Stimulated activated naive CD8-positive, alpha-beta T cell treated with anti-CD3 and anti-CD28 coated beads, Interleukin-15, Interleukin-2, amounts not matched to agents 100 U/mL and 50 U/mL, for 24 hours (primary cell): ENCODE measurements at places on chromosomes 7 and 10.

- DNase-seq: no peak
Observed at GRCh38 chr10:21808550-21808949, 195.0 kb downstream of the DNAJC1 start.

- DNase-seq: no peak
Observed at GRCh38 chr10:63281967-63282366, 148.8 kb downstream of the NRBF2 start.

DNA sequence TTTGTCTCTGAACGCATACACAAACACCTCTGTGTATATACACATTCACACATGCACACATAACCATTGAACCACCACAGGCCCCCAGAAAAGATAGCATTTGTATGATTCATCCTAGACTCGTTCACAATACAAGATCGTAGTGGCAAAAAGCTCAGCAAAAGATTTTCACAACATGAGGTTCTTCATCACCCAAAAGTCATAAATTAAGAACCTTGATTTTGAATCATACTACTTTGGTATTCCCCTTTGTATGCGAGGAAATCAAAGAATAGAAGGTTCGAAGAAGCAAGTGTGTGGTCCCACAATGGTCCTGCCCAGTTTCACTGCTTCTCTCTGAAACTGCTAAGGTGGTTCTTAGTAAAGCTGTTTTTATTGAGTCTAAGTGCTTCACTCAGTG lies 200.7 kb downstream of the CELF2 start:
- no peak for DNase-seq

GRCh38 chr10:58488921-58489320 lies 23.8 kb upstream of the BICC1 start:
- no peak for DNase-seq

GRCh38 chr10:132867801-132868644 lies 74.3 kb downstream of the CFAP46 start:
- DNase-seq: no peak

DNA sequence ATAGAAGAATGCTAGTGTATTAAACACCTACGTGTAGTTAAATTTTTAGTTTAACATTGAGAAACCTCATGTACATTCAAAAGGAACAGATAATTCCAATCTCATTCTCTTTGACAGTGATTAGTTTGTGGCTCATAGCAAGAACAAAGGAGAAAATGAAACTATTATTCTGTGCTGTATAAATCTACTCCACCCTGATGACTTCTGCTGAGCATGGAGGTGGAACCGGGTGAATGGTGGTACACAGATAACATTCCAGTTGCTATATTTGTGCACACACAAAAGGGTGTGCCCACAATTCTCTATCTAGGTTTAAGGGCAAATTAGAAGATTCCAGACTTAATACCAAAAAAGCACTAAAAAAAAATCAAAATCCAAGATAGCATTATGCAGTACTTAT lies 17.0 kb upstream of the RALA start:
- no peak for DNase-seq

- DNase-seq: no peak
Observed at GRCh38 chr7:83581667-83582435, 67.1 kb downstream of the SEMA3E start.

DNA sequence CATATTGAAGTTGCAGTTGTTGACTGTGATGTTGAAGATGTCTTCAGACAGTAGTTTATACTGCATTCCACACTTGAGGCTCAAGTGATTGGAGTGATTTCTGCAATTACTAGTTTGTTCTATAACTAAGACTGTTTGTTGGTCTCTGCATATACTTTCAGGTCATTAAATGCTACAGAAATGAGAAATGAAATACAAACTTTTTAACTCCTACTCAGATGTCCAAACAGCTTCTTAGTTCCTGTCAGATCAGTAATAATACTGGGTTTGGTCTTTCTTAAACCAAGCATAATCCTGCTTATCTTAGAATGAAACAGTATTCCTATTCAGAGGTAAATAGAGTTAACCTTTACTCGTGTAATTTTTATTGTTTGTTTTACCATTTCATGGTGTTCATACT lies 115.9 kb downstream of the CCNY start:
- no peak for DNase-seq

- no peak for DNase-seq
Observed at GRCh38 chr7:143965280-143965679, 10.6 kb downstream of the OR2F1 start.

DNA sequence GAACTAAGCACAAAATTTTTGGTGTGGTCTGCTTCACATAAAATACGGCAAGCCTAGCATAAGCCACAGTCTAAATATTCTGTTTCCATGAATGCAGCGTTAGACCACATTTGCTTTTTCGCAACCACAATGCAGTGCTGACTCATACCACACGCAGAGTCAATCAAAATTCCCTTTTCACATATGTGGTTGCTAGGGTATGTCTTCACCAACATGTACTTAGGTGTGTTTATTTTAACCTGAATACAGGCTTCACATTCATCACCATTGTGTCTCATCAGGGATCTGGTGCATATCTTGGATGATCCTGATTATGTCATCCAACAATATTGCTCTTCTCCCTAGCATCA lies 90.8 kb downstream of the CHN2 start:
- peak; percentile 49 for DNase-seq

DNA sequence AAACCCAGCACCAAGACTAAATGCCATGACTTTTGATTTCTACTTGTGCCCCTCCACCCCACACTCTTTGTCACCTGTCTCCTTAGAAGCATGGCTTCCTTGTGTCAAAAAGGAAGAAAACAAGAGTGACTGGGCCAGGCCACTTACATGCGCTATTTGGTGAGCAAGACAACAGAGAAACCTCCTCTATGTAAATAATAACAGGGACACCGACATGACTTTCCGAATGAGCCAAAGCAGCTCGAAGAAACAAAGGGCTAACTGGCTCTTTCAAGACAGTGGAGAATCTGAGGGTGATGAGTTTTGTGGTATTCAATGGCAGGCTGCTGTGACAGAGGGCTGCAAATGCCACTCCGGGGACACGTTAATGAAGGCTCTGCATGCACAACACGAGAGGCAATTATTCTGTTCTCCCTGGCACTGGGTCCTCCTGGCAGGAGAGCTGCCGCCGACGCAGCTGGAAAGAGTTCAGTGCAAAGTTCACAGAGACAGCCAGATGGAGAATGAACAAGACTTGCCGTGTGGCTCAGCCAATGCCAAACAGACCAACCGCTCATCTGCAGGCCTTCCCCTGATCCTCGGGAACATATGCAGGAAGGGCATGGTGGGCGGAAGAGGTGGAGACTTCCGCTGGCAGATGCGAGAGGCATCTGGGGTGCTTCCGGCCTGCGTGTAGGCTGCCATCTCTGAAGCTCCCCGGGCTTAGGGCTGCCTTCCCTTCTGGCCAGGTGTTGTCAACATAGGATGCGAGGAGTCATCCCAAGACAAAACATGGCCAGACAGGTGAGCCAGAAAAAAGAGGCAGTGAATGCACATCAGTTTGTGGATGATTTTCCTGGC lies 59.1 kb upstream of the SMNDC1 start:
- DNase-seq: no peak

DNA sequence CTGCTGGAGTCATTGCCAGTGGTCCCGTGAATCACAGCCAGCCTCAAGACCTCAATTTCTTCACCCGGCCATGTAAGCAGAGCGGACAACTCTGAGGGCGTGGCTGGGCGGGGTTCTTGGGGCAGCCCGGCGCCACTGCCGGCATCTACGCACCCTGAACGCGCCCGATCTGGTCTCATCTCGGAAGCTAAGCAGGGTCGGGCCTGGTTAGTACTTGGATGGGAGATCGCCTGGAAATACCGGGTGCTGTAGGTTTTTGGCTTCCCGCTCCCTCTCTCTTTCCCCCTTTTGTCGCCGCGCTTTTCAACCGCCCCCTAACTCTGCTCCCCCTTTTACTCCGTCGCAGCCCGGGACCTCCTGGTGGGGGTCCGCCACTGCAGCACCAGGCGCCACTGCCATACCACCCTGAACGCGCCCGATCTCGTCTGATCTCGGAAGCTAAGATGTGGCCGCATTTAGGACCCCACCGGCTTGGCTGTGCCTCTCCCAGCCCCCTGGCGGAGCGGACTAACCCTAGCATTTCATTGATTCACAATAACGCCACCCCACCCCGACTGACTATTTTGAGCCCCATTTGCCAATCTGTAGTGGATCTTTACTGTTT lies 25.3 kb downstream of the GARIN1A start:
- peak; percentile 73 for DNase-seq

DNA sequence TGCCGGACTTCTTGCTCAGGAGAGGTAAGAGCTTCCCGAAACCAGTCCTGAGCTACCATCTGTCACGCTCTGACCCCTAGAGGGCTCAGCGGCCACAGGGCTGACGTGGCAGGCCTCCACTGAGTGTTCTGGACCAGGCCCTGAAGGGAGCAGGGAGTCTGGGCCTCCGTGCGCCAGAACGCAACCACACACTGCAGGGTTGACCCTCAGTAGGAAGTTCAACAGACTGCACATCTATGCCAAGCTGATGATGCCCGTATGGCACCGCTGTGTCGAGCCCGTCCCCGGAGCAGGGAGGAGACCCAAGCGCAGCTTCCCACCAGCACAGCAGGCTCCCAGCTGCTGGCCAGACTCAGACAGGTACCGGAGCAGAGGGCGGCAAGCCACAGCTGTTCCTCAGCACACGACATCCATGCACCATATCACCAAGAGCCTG lies 39.2 kb downstream of the CAMK2B start:
- DNase-seq: no peak

DNA sequence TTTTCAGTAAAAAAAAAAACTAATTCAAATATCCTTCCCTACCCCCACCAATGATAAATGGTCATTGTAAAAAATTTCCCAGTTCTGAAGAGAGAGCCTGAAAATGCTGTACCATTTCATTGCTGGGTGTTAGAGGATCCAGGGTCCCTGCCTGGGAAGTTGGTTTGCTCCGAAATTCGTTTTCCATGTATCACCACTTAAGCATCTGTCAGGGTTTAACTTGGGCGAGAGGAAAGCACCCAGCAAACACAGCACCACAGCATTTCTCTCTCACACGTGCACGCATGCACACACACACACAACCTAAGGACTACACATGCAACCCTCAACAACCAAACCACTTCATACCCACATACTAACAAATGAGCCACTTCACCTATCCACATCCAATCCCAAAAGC lies 42.1 kb upstream of the EMX2 start:
- DNase-seq: no peak

GRCh38 chr10:66639371-66639770 lies 286.5 kb upstream of the LRRTM3 start:
- DNase-seq: no peak

GRCh38 chr7:50352282-50352681 lies 47.8 kb downstream of the IKZF1 start:
- DNase-seq: no peak

DNA sequence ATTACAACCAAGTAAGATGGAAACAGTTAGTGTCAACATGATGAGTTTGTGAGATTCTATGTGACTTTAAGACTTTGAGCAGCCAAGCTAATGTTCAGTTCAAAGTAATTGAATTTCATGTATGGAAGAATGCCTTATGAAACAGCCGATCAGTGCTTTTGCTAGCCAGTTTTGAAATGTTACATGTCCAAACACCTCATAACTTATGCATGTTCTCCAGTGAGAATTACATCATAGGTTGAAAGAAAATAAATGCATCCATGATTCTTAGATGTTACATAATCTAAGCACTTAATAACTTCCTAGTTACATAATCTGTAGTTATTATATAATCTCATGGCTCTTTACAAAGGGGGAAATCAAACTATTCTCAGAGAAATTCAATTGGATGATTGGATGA lies 211.3 kb downstream of the BICC1 start:
- no peak for DNase-seq

GRCh38 chr7:149884016-149884415 lies 10.2 kb downstream of the ATP6V0E2 start:
- no peak for DNase-seq

GRCh38 chr10:69899727-69900595 lies 98.3 kb downstream of the COL13A1 start:
- no peak for DNase-seq

DNA sequence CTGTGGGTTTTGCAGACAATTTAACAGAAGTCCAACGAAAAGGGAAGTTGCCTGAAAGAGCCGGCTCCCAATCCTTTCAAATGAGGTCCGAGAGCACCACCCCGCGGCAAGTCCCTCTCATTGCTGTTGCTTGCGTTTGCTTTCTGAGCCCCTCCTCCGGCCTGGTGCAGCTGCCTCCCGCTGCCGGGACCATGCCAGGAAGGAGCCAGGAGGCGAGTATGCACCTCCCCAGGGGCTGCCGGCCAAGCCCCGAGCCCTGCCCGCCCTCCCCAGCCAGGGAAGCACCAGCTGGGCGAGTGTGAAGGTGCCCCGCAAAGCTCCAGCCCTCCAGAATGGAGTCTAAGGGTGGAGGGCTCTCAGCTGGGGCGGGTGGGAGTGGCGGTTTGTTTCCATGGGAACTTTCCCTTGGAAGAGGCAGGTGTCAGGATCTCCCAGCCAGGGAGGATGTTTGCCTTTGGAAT lies 25.8 kb upstream of the PPP2R2D start:
- DNase-seq: peak; percentile 73
